Left colon (tissue), 2 donors: ENCODE measurements at places on chromosomes 6 and 20. TPM values are rescaled to one million over a fixed set of nuclear protein-coding genes. Genes with fewer than 3 reads are reported as not detected.

The NCR2 gene
- total RNA-seq: not detected

The LTB gene
- 0.70 TPM for total RNA-seq

The CST5 gene
- total RNA-seq: not detected

The ADGB gene
- 1.6 TPM for total RNA-seq

The ZKSCAN8 gene
- 13.4 TPM for total RNA-seq

The RNF144B gene
- 4.9 TPM for total RNA-seq

The FBXO30 gene
- total RNA-seq: 9.4 TPM
